Pons (tissue), 1 donor: ENCODE measurements at places on chromosomes 6 and 20.

DNA sequence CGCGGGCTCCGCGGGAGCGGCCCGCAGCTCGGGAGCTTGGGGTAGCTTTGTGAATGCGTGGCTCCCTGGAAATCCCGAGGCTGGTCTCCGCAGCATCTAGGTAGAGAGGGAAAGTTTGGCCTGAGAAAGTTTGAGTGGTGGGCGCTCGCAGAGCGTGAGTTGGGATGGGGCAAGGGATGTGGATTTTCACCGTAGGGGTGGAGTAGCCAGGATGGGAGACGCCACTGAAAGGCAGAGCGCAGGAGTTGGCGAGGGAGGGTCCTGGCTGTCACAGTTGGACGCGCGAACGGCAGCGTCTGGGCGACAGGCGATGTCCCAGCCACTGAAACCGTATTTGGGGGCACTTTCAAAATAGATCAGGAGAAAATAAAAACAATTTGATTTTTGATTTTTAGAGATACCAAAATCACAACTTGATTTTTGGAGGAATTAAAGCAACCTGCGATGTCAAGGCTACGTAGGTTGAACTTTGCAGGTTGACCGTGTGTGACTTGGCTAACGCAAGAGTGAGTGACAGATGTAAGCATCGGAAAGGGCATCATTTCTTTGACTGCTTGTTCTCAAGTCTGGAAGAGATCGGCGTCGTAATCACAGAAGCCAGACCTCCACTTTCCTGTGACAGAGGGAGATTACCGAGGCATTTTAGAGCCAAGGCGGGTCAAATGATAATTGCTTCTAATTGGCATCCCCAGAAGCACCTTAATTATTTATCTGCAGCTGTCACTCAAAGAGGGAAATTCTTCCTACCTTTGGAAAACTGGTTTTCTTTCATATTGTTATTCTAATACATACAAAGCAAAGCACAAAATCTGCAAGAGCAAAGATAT lies 646 bp downstream of the HEY2 start:
- DNase-seq: peak; percentile 51

DNA sequence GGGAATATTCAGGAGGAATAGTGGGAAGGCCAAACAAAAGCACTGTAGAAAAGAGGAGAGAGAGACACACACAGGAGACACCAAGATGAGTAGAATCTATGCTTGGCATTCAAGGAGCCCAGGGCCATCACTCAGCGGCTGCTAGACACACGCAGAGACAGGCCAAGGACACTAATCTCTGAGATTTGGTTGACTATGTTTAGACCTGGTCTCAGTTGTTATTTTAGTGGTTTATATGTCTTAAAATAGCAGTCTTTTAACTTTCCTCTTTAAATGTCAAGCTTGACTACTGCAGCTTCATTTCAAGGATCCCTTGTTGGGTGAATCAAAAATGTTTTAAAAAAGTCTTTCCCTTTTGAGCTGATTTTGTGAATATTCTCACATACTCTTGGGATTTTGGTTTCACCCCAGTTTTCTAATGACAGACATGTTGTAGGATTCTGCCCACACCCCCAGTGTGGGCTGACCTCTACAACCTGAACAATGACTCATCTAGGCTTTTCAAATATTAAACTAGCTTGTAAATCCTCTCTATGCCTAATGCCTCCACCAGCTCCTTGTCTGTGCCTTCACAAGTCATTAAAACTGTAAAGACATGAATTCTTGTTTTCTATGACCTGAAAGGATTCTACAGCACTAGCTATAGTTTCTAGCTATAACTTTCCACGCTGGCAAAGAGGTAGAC lies 142.7 kb upstream of the EXOC2 start:
- DNase-seq: no peak

DNA sequence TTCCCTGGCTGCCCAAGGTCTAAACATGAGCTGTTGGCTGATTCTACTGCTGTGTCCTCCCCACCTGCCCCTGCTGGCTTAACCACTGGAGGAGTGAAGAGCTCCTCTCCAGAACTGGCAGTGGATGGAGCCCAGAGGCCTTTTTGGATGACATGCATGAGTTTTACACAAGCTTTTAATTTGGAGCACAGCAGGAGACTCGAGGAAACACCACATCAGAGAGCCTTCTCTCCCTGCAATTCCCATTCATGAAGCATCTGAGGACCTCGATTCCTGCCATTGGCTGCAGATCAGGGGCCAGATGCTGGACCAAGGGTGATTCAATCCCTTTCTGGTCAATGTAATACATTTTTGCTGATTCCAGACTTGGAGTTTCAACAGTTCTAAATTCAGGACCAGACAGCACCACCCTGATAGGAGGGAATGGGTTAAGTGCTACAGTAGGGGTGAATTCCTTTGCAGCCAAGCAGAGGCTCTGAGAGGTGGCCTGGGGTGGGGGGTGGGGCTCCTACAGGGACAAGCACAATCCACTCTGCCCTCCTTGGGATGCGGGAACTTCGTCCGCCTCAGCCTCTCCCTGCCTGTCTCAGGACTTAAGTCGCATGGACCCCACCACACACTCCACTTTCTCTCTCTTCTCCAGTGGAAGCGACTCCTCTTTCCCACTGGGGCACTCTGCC lies 599 bp upstream of the PSORS1C1 start:
- no peak for DNase-seq

DNA sequence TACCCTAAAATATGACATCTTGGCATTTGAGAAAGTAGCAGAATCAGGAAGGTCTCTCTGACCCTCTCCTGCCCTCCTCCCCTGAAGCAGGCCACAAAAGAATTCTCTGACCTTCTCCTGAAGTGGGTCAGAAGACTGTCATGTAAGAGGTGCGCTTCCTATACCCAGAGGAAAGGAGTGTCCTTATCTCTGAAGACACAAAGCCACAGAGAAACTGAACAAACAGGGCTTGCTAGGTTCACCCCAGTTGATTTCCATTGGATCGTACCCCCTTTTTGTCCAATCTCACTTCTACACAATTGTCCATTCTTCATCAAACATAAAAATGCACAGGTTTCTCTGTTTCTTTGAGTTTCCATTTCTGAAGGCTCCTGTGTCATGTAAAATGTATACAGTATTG lies 272.0 kb upstream of the SOX4 start:
- DNase-seq: no peak

GRCh38 chr20:46803123-46804020 lies 91.3 kb upstream of the EYA2 start:
- peak; percentile 24 for DNase-seq

- no peak for DNase-seq
These were observed 1590.1 kb downstream of the HACE1 start for GRCh38 chr6:103269581-103269980.

GRCh38 chr6:74570044-74570443 lies 635.8 kb downstream of the COL12A1 start:
- no peak for DNase-seq

DNA sequence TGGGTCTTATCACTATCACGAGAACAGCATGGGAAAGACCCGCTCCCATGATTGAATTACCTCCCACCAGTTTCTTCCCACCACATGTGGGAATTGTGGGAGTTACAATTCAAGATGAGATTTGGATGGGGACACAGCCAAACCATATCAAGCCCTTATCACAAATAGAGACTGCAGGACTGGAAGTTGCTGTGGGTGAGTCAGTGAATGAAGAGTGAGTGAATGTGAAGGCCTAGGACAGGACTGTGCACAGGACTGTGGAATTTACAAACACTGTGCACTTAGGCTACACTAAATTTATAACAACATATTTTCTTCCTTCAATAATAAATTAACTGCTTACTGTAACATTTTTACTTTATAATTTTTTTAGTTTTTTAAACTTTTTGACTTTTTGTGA lies 30.2 kb upstream of the BCAS1 start:
- DNase-seq: no peak
